ENCODE measurements at places on chromosomes 3 and 15.
A peak's percentile ranks its signal among the peaks of the same experiment; 100 is the strongest.

DNA sequence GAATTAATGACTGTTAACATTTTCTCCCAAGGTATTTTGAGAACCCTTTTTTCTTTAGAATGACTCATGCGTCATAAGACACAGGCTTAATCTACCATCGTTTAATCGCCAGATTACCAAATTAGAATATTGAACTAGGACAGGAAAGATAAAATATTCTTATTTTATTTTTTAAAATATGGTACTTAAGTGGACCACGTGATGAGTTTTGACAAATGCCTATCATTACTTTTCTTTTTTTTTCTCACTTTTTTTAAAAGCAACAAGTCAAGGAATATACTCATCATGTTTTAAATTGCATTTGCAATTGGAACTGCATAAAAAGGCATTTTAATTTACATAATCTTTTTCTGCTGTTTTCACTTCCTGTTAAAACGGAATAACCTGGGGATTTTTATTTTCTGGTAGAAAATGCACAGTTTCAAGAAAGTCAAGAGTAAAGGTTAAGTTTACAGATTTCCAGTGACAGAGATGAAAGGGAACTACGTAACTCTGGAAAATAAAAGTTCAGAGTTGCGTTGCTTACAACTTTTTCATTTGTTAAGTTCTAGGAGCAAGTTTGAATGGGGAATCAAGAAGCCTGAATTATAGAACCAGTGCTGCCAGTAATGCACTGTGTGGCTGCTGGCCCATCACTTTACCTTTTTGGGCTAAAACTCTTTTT lies 23.6 kb downstream of the SIAH2 start:
- DNase-seq: no peak

GRCh38 chr3:24507776-24508422 lies 13.2 kb upstream of the THRB start:
- no peak for DNase-seq

- DNase-seq: no peak
Measured at GRCh38 chr3:16477056-16477455, 36.4 kb downstream of the RFTN1 start.

DNA sequence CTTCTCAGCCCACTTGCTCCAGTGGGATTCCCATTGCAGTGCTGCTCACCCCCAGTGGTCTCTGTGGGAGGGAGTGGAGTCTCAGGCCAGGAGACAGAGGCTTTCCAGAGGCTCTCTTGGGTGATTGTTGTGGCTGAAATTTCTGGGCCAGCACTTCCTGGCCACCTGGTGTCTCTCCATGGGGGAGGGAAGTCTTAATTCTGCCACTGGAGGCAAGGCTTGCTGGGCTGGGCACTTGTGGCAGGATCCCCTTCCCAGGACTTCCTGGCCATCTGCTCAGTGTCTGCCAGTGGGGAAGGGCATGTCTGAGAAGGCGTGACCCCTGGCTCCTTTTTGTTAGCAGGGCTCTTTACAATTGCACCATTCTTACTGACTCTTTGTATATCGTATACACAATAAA lies 351.8 kb downstream of the GABRB3 start:
- no peak for DNase-seq

DNA sequence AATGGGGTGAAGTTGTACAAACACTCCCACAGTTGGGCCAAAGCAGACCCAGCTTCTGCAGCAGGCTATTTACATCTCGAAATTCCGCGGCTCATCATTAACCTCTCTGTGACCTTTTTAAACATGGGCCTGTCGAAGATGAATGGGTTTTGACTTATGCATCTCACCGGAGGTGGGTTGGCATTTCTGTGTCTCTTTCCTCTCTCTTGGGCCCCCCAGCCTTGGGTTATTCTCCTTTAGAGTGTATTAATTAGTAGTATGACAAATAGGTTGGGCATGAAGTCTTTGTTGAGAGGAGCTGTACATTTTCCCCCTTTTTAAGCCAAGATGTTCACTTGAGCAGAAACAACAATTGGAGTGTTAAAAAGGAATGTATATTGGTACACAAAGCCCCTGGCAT lies 9.8 kb downstream of the SMAD6 start:
- no peak for DNase-seq

- no peak for DNase-seq
Measured at GRCh38 chr3:16402451-16402850, 111.0 kb downstream of the RFTN1 start.

DNA sequence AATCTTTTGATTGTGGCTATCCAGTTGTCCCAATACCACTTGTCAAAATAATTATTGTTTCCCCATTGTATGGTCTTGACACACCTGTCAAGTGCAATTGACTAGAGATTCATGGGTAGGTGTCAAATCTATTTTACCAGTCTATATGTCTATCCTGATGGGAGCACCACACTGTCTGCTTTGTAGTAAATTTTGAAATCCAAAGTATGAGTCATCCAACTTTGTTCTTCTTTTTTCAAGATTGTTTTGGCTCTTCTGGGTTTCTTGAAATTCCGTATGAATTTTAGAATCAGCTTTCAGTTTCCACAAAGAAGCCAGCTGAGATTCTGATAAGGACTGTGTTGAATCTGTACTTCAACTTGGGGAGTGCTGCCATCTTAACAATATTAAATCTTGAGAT lies 71.9 kb downstream of the CSNK1G1 start:
- DNase-seq: no peak

GRCh38 chr15:55552451-55552850 lies 35.7 kb downstream of the PYGO1 start:
- DNase-seq: no peak

DNA sequence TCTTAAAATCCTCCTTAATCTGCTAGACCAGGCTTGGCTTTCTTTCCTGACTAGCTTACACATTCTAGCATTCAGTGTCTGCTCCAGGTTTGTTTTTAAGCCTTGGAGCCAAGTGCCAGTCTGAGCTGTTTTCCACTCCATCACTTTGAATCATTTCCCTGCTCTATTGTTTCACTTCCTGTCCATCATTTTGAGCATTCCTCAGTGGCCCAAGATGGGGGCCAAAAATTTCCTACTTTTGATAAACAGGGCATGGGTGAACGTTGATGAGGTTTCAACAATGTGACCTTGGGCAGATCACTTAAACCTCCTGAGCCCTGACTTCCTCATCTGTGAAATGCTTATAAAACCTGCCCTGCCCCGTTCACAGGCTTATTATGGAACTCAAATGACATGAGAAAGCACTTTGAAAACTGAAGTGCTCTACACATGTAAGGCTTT lies 4.4 kb downstream of the CYP19A1 start:
- DNase-seq: no peak

GRCh38 chr3:128273109-128273840 lies 120.0 kb downstream of the EEFSEC start:
- DNase-seq: no peak

DNA sequence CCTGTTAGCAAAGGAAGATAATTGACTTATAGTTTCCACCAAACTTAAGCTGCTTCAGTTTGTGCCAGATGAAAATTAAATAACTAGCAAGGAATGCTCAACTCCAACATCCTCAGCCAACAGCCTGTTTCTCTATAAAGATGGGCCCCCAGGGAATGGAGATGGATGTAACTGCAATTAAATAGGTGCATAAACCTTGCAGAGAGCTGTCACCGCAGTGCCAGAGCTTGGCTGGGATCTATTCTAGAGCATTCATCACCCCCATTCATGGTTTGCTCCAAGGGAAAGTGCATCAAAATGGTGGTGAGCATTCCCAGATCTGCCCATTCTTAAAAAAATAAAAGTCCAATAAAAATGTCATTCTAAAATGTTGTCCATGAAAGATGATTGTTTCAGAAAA lies 19.7 kb upstream of the RORA start:
- DNase-seq: no peak

DNA sequence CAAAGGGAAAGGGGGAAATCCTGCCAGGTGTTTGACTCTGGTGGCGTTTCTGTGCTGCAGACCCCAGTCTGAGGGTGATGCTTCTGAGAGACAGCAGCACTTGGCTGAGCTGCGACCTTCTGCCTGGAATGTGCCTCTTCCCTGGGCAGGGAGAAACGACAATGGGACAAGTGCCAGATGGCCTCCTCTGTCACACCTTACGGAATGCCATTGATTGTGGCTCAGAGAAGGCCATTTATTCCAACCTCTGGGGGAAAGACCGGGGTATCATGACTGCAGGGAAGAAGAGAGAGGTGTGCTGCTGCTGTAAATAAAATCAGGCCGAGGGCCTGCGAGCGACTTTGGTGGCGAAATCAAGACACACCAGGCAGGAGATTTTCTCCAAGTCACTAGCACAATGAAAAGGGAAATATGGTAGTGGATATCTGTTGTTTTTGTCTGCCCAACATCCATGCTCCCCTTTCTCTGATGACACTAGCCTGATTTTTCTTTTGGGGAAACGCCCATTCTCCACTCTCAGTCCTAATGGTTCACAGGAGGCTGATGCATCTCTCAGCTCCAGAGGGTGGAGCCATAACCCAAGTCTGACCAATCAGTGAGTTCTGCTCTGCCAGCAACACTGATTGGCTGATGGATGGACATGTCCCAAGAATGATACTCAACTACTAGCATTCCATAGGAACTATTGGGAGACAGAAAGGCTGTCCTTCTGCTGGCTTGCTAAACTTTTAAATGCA lies 336.1 kb downstream of the FOXP1 start:
- DNase-seq: peak; percentile 33

- DNase-seq: peak; percentile 51
Measured at GRCh38 chr15:98567951-98568350, 80.4 kb upstream of the IGF1R start.

- peak; percentile 54 for DNase-seq
Measured at GRCh38 chr3:53236112-53236841, 19.5 kb downstream of the TKT start.

Measured in femur (tissue), 1 donor.